ENCODE measurements at places on chromosomes 2 and 18.

DNA sequence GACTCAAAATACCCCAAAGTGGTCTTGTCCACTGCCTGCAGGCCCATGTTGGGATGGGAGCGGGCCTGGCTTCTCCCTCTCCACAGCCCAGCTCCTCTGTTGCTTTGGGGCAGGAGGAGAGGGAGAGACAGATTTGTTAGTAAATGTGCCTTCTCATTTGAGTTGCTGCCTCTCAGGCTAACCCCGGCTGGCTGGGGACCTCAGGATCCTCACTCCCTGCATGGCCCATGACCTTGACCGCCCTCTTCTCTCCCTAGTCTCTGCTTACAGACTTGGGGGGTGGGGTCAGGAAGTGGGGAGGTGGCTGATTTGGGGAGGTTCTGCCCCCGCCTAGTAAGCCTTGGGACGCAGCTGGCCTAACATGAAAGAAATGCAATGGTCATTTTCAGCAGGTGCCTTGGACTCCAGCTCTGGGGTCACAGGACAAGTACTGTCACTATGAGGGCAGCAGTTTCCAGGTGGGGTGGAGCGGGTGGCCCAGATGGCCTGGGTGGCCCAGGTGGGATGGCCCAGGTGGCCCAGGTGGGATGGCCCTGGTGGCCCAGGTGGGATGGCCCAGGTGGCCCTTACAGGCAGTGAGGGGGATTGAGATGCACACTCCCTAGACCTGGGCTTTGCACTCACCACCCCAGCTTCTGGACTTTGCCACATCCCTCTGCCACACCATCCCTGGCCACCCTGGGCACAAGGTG, 24.1 kb downstream of the HJURP start:
- no peak for DNase-seq

GRCh38 chr2:24238158-24238557, 63.3 kb downstream of the FAM228A start:
- no peak for DNase-seq

GRCh38 chr2:230582851-230583283, 129.8 kb upstream of the CAB39 start:
- DNase-seq = no peak

GRCh38 chr18:58755304-58756010, 84.2 kb downstream of the MALT1 start:
- no peak for DNase-seq

DNA sequence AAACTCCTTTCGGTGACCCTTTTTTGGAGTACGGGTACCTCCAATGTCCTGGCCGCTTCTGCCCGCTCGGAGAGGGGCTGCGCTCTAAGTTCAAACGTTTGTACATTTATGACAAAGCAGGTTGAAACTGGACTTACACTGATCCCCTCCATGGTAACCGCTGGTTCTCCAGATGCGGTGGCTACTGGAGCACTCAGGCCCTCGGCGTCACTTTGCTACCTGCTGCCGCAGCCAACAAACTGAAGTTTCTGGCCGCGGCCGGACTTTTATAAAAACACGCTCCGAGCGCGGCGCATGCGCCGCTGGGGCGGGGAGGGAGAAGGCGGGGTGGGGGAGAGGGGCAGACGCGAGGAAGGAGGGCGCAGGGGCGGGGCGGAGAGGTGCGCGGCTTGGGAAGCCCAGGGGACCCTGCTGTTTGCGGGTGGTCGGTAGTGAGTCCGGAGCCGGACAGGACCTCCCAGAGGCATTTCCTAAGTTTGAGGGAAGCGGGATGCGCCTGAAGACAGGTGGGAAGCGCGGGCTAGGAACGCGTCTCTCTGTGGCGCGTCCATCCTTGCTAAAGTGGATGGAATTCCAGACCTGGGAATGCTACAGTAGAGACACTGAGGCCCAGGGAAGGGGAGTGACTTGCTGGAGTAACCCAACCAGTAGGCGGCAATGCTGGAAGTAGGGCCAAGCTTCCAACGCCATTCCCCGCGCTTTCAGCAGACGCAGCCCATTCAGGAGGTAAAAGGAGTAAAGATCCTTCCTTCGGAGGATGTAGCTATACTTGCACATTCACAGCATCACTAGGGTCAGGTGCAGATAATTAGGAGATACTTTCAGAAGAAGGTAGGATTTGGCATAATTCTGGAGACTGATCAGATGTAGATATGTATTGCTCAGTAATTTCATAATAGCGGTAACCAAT, at the start of gene CXCR4:
Gene CXCR4, minus strand, starts transcription at position 241 of the 910 bp plus-strand sequence. Its CDS starts 89 bp downstream, at position 152.
- peak; percentile 2 for DNase-seq

DNA sequence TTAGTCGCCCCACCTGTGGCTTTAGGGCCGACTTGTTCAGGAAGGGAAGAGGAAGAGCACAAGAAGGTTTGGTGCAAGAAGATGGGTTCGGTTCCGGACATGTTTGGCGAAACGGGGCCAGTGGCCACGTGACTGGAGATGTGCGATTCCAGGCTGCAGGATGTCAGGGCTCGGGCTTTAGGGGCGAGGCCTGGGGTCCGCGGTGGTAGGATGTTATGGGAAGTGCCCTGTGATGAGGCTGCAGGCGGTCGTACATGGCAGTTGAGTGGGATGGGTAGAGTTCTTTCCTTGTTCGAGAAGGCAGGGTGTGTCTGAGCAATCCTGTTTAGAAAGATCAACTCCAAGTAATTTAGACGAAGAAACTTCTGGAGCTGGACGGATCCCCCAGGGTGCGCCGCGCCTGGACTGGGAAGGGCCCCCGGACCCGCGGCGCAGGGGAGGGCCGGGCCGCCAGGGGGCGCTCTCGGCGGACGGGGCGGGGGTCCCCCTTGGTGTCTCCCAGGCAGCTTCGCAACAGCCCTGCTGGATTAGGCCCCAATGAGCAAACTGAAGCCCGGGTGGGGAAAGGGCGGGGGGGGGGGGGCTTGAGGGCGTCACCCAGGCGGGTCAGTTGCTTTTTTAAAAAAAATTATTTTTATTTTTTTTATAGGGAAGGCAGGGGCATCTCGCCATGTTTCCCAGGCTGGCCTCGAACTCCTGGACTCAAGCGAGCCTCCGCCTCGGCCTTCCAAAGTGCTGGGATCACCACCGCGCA, 17.2 kb upstream of the SDC1 start:
- no peak for DNase-seq

- DNase-seq = no peak
These were observed 124.0 kb downstream of the NRP2 start for GRCh38 chr2:205806143-205806905.

GRCh38 chr2:70861777-70862625, 26.4 kb upstream of the CD207 start:
- DNase-seq = peak; percentile 70

- DNase-seq = no peak
These were observed 2.6 kb downstream of the LIPG start for GRCh38 chr18:49564518-49564834.

GRCh38 chr2:72625366-72625765, 200.5 kb downstream of the EXOC6B start:
- no peak for DNase-seq

DNA sequence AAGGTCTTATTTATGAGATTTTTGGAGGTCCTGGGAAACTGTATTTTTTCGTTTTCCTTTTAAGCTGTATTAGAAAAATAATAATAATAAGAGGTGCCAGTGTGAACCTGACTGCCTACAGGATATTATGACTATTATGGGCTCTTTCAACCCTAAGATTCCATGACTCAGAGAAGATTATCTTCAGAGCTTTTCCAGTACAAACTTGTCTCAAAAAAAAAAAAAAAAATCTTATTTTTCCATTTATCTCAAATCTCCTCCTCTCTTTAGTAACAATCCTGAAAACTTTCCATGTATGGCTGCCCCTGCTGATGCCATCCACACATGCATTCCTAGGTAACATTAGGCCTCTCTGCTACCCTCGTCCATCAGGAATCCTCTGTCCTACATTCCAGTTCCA, 36.7 kb upstream of the RPE start:
- no peak for DNase-seq

DNA sequence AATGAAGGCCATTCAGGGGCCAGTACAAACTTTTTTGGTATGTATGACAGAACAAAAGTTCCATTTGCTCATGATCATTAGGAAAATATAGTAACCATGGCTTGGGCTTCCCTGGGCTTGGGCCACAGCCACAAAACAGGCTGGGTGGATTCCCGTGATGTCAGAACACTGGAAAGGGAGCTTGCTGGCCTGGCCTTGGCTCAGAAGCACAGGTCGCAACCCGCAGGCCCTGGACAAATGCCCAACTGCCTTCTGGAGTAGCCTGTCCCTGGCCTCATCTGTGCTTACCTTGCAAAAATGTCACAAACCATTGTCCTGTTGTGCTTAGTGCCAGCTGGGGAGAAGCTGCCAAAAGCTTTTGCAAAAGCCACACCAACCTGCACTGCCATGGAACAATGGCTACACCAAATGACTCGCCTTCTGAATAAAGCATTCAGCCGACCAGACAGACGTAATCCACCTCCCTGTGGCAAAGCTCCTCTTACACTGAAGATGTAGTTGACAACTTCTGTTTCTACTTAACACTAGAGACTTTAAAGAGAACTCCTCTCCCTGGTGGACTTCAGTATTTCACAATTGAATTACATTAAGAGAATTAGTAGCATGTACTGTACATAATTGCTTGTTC, 125.5 kb downstream of the ANKRD44 start:
- DNase-seq = peak; percentile 33

GRCh38 chr2:165746501-165746900, 47.5 kb downstream of the GALNT3 start:
- DNase-seq = no peak

GRCh38 chr18:75496151-75496550, 68.6 kb upstream of the SMIM21 start:
- no peak for DNase-seq

GRCh38 chr2:226758921-226759640, 40.5 kb downstream of the IRS1 start:
- peak; percentile 58 for DNase-seq

DNA sequence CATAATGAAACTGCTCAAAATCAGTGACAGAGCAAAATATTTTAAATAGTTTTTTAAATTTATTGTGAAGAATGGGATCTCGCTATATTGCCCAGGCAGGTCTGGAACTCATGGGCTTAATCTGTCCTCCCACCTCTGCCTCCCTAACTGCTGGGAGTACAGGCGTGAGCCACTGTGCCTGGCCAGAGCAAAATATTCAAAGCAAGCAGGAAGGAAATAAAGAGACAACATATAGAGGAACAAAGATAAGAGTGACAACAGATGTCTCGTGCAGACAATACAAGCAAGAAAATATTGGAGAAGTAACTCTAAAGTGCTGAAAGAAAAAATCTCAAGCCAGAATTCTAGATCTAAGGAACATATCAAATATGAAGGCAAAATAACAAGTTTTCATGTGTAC, 5.0 kb upstream of the SCLY start:
- no peak for DNase-seq

GRCh38 chr2:20451341-20451740, 4.5 kb downstream of the RHOB start:
- peak; percentile 31 for DNase-seq

DNA sequence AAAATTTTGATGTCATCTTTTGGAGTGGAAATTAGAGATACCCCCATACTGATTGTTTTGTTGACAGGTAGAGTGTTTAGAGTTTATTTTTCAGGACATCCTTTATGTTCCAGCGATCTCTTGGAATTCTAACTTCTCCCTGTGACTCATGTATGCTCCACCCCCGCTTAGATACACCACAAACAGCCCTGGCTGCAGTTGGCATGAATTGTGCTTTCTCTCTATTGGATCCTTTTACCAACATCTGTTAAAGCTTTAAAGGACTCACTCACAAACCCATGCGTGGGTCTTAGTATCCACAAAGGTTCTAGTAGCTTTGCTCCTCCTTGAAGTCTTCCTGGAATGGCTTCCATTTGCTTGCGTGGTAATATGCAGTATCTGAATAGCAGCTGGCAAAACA, 409.5 kb upstream of the POU3F3 start:
- peak; percentile 40 for DNase-seq

Data from fibroblast of skin of abdomen (primary cell).